Keratinocyte (primary cell): ENCODE measurements at places on chromosomes 3 and 15. TPM values are rescaled to one million over a fixed set of nuclear protein-coding genes. Genes with fewer than 3 reads are reported as not detected.

The CNTN6 gene
- polyA plus RNA-seq = not detected in 3 replicates

GRCh38 chr3:110139821-110140220, 802.5 kb upstream of the DPPA4 start:
- H3K36me3 ChIP-seq = no peaks in the 10 kb centered on the region
- H3K27ac ChIP-seq = no peak overlapping the region
- no peak for DNase-seq
- no peaks in the 10 kb centered on the region for H3K27me3 ChIP-seq
- no peak overlapping the region for H3K4me3 ChIP-seq
- no peaks in the 10 kb centered on the region for H3K4me1 ChIP-seq

DNA sequence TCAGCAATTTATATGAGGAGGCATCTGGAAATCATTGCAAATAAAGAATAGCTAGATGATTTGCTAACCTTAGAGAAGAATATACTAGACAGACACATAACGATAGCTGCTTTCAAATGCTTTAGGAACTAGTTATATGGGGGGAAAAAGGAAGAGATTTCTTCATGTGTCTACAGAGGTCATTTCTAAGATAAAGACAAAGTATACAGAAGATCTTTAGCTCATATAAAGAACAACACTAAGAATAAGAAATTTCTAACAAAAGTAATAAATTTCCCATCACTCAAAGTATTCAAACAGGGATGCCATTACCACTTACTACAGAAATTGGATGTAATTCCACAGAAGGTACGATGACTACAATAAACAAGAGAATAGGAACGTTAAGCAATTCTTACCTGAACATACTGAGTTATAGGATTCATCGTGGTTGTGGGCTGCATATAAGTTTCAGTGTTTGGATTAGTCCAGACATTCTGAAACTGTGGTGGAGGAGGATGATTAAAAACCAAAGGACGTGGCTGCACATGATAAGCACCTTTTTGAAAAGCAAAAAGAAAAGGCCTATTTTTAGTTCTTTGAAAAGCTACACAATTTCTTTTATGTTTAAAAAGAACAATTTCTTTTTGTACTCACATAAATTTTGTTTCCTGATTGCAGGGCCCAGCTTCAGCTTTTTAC, 8.7 kb downstream of the DAZL start:
- H3K27ac ChIP-seq = no peak overlapping the region
- H3K4me3 ChIP-seq = no peak overlapping the region
- H3K4me1 ChIP-seq = no peaks in the 10 kb centered on the region
- H3K36me3 ChIP-seq = no peaks in the 10 kb centered on the region

The NRROS gene
- 0.02 to 0.05 TPM (median 0.03 TPM) in 3 replicates for polyA plus RNA-seq
